NCI-H345 (cell line): ENCODE measurements at places on chromosomes 2 and 18.

DNA sequence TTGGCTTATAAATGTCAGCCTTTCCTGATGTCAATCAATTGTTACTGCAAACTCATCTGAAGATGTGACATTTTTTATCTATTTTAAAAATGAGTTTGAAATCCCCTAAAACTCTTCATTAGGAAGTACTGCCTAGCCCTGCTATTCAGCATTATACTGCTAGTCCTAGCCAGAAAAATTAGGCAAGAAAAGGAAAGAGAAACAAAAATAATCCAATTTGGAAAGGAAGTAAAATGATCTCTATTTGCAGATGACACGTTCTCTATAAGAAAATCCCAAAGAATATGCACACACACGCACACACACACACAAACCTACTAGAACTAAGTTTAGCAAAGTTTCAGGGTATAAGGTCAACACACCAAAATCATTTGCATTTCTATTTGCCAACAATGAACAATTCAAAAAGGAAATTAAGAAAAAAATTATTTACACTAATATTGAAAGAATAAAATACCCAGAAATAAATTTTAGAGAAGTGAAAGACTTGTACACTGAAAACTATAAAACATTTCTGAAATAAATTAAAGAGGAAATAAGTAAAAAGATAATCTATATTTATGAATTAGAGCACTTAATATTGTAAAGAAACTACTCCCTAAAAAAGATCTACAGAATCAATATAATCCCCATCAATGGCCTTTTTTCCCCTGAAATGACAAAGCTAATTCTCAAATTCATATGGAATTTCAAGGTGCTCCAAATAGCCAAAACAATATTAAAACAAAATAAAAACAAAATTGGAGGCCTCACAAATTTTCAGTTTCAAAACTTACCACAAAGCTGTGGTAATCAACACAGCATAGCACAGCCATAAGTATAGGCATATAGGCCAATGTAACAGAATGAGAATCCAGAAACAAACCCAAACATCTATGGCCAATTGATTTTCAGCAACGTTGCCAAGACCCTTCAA, 433.7 kb upstream of the TRIB2 start:
- no peak for DNase-seq

DNA sequence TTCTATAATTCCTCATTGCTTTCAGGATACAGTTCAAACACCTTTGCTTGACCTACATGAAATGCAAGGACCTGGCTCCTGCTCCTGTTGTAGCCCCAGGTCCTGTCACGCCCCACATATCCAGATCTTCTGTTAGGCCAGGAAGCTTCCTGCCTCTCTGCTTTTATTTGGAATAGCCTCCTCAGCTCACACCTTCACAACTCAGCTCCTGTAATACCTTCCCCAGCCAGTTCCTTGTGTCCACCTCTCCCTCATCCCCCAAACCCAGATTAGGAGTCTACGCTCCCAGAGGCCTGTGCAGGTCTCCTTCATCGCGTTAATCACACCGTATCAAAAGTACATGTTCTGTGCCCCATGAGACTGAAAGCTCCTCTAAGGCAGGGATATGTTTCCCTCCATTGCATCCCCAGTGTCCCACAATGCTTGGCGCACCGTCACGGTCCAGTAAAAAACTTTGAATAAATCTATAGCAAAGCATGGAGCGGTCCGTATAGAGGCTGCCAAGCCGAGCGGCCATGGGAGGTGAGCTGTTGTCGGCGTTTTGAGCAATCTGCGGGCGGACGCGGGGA, 371 bp downstream of the MDH1B start:
- no peak for DNase-seq

DNA sequence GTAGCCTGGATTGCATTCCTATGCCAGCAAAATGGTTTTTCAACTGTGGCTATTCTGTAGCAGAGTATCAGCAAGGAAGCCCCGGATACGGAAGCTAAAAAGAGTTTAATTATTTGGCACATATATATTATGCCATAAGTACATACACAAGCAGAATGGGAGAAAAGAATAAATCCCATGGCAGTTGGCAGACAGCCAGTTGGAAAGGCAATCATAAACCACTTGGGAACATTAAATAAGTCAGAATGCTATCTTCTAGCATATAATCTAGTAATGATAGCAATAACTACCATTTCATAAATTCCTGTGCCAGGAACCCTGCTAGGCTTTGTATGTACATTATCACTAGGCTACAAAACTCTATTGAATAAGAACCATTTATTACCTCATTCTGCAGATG, 26.0 kb downstream of the GALNT5 start:
- no peak for DNase-seq

- DNase-seq, result no peak
Observed at GRCh38 chr2:64422466-64422865, 31.5 kb upstream of the LGALSL start.

DNA sequence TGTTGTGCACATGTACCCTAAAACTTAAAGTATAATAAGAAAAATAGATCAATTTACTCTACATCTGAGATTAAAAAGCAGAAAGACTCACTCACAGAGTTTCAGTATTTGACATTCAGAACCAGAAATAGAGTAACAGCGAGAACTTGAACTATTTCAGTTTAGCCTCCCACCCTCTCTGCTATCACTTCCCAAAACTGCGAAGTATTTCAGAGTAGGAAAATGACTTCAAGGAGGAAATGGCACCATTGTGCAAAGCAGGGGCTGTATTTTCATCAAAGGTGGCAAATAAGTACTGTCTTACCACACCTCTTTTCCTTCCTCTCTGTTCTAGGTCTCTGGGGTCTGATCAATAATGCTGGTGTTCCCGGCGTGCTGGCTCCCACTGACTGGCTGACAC, 13.6 kb downstream of the DHRS9 start:
- no peak for DNase-seq

DNA sequence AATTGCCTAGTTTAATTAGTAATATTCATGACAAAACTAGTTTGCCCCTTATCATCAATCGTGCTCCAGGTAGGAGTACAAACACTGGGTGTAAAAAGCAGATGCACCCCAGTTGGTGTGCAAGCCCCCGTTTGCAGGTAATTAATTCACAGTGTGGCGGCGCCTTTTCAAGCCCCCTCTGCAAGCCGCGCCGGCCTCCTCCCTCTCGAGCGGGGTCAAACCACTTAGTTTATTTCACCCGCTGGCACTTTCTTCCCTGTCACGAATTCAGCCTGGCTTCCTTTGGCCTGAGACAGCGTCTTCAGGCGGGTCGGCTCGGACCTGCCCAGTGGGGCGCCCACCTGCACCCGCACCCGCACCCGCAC, 64.7 kb upstream of the MAPRE2 start:
- DNase-seq, result no peak

- DNase-seq, result no peak
Observed at GRCh38 chr2:96353606-96354101, 18.1 kb downstream of the NCAPH start.

DNA sequence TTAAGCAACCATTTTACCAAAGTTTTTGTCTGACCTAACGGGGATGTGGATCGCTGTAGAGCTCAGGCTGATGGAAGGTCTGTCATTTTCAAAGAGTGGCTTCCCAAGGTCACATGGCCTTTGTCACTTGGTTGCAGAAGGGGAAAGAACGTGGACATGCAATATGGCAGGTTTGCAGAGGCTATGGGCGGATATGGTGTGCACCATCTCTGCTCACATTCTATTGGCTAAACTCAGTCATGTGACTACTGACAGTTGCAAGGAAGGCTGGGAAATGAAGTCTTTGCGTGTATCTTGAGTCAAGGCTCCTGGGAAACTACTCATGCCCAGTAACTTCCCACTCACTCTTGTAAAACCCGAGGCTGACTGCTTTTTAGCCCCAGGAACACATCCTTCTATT, 96.8 kb downstream of the ST6GAL2 start:
- no peak for DNase-seq

GRCh38 chr2:24231461-24231881, 56.6 kb downstream of the FAM228A start:
- DNase-seq, result no peak

DNA sequence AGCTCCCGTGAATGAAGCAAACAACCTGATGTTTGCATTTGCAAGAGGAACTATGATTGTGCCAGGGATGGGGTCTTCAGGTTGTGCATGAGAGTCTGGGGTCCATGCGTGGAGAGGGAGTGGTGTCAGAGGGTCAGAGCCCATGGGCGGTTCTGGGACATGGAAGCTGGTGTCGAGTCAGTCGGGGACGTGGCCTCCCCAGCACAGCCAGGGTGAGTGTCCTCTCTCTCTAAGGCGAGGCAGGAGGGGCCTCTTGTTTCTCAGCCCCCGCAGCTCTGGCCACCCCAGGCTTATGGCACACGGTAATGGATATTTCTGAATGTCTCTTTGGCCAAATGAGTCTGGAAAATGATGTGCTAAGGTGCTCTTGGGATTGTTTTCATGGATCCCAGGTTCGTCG, 118.6 kb downstream of the RTP5 start:
- DNase-seq, result no peak

DNA sequence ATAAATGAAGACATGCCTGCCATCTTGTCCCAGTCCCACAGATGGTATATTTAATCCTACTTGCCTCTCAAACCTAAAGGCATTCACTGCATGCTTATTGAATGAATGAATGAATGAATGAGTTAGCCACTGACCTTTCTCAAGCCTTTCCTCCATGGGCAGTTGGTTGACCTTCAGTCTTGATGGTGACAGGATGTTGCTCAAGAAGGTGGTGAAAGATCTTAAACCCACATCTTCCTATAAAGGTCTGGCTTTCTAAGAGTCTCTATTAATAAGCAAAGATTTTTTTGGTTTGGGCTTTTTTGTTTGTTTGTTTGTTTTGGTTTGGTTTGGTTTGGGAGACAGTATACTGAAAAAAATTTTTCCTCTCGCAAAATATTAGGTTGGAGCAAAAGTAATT, 41.7 kb downstream of the KIAA2012 start:
- no peak for DNase-seq

DNA sequence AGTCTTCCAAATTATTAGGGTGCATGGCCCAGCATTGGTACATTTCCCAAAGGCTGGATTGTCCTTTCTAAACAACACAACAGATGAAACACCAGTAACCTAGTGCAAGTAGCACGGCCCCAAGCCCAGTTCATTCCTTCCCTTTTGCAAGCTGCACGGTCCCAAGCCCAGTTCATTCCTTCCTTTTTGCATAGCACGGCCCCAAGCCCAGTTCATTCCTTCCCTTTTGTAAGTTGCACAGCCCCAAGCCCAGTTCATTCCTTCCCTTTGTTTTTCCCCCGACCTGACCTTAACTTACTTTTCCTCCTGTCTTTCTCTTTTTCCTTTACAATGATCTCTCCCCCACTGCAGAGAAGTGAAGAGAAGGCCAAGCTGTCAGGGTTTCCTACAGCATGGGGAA, 60.9 kb downstream of the C18orf63 start:
- no peak for DNase-seq

GRCh38 chr2:175688243-175688642, 313.8 kb downstream of the LNPK start:
- no peak for DNase-seq

GRCh38 chr2:69572641-69573040, 70.9 kb downstream of the AAK1 start:
- no peak for DNase-seq

- no peak for DNase-seq
Observed at GRCh38 chr18:27022477-27022876, 157.0 kb upstream of the AQP4 start.

DNA sequence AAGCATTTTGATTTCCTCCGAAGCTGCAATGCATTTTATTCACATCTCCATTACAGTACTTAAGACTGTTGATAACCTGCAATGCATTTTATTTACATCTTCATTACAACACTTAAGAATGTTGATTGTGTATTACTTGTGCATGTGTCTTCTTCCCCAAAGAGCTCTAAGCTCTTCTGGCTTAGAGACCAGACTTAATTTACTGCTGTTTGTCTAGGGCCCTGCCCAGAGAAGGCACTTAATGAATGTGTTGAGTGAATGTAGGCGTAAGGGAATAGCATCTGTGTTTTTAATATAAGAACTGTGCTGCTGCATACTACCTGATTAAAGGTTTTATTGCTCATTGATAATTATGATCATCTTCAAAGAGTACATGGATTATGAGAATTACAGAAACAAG, 295.6 kb downstream of the ZNF385B start:
- DNase-seq, result no peak

GRCh38 chr2:131022731-131023130, 70.5 kb downstream of the FAM168B start:
- no peak for DNase-seq

DNA sequence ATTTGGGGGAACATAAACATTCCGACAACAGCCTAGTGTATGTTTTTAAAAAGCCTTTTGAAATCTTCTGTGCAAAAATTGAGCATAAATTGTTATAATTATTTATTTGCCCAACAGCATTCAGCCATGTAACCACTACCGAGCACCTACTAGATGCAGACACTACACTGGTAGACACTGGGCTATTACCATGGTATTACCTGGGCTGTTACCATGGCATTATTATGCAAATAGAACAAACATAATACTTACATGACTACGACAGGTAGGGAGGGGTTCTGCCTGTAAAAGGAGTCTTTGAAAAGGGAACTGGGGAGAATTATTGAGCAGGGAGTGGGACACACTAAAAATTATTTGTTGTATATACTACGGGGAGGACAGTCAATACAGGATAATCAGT, 116.4 kb downstream of the MREG start:
- no peak for DNase-seq

- no peak for DNase-seq
Observed at GRCh38 chr2:16870491-16871076, 204.9 kb upstream of the CYRIA start.
